ENCODE measurements at places on chromosomes 7 and 10. TPM values are rescaled to one million over a fixed set of nuclear protein-coding genes. Genes with fewer than 3 reads are reported as not detected.

The FOXI2 gene
- not detected for total RNA-seq

The MAGI2 gene
- total RNA-seq: 0.48 TPM

The CUBN gene
- total RNA-seq: 0.06 TPM

The PNLIPRP3 gene
- total RNA-seq: not detected

The CCL26 gene
- 7.7 TPM for total RNA-seq

The NODAL gene
- total RNA-seq: not detected

The MOGAT3 gene
- not detected for total RNA-seq

The NUTM2E gene
- 0.47 TPM for total RNA-seq

The ZNF488 gene
- 11.7 TPM for total RNA-seq

The SPACDR gene
- total RNA-seq: 0.86 TPM

The SPAM1 gene
- total RNA-seq: not detected

The ZNF467 gene
- total RNA-seq: 1.3 TPM

The OR2A42 gene
- total RNA-seq: not detected

The ABCB1 gene
- total RNA-seq: 0.02 TPM

The SH2D4B gene
- total RNA-seq: not detected

The TMEM72 gene
- total RNA-seq: not detected

The HOXA2 gene
- total RNA-seq: 0.81 TPM

All from A549 treated with Hydrocortisone at 1 μM for 4 hours (cell line).